Hepatic stellate cell (primary cell): ENCODE measurements at places on chromosomes 12 and 14.
A peak's percentile ranks its signal among the peaks of the same experiment; 100 is the strongest.

DNA sequence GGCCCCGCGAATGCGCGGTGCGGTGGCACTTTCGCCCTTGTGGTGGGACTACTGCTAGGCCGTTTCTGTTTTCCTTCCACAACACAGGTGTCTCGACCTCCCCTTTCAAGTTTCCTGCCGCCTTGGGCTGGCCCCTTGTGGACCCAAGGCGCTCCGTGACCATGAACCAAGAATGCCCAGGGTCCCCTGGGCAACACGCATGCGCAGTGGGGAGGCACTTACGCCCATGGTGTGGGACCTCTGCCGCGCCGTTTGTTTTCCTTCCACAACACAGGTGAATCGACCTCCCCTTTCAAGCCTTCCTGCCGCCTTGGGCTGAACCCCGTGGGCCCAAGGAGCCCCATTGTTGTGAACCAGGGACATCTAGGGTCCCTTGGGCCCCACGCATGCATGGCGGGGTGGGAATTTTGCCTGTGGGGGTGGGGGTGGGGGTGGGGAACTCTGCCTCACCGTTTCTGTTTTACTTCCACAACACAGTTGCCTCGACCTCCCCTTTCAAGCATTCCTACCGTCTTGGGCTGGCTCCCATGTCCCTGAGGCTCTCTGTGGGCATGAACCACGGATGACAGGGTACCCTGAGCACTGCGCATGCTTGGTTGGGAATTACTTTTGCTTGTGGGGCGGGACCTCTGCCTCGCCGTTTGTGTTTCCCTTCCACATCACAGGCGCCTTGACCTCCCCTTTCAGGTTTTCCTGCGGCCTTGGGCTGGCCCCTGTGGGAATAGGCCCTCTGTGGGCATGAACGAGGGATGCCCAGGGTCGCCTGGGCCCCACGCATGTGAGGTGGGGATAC lies 355.1 kb downstream of the ALG10 start:
- no peak for DNase-seq

GRCh38 chr12:2052826-2053678 lies at the start of gene CACNA1C:
Gene CACNA1C, plus strand, starts transcription at chr12:2052987. Its CDS starts 576 bp downstream, at chr12:2053563.
- DNase-seq, result peak; percentile 85

- DNase-seq, result no peak
These were observed 47.9 kb downstream of the PITPNM2 start for GRCh38 chr12:123102781-123103503.

- DNase-seq, result no peak
These were observed 57.3 kb upstream of the CEP83 start for GRCh38 chr12:94516985-94517384.

GRCh38 chr14:97709552-97709951 lies 912.4 kb downstream of the VRK1 start:
- DNase-seq, result no peak

DNA sequence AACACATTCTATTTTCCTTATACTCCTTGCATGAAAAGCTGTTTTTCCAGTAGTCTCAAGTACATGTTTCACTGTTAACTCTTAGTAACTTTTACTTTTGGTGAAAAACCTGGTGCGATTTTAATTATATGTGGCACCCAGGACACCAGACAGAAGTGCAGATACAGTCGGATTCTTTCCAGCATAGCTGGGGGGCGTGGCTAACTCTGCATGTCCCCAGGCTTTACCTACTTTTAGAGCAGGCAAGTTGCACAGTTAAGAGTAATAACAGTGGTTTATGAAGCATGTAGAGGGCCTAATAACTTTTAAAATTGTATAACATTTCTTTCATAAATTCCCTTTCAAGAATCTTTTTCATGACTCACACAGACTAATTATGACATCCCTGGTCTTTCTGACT lies 70.7 kb downstream of the HSD17B6 start:
- DNase-seq, result no peak

GRCh38 chr14:105665247-105665950 lies 139.0 kb downstream of the TMEM121 start:
- no peak for DNase-seq

DNA sequence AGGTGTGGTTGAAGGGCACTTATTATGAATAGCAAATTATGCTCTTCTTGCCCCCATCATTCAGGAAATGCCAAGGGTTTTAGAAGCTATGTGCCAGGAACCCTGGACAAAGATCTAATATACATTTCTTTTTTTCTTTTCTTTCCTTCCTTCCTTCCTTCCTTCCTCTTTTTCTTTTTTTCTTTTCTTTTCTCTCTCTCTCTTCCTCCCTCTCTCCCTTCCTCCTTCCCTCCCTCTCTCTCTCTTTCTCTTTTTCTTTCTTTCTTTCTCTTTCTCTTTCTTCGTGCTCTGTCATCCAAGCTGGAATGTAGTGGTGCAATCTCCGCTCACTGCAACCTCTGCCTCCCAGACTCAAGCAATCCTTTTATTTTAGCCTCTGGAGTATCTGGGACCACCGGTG lies 66.1 kb upstream of the CSRP2 start:
- no peak for DNase-seq

- DNase-seq, result peak; percentile 29
These were observed 34.2 kb upstream of the RNASE1 start for GRCh38 chr14:20836668-20837338.

DNA sequence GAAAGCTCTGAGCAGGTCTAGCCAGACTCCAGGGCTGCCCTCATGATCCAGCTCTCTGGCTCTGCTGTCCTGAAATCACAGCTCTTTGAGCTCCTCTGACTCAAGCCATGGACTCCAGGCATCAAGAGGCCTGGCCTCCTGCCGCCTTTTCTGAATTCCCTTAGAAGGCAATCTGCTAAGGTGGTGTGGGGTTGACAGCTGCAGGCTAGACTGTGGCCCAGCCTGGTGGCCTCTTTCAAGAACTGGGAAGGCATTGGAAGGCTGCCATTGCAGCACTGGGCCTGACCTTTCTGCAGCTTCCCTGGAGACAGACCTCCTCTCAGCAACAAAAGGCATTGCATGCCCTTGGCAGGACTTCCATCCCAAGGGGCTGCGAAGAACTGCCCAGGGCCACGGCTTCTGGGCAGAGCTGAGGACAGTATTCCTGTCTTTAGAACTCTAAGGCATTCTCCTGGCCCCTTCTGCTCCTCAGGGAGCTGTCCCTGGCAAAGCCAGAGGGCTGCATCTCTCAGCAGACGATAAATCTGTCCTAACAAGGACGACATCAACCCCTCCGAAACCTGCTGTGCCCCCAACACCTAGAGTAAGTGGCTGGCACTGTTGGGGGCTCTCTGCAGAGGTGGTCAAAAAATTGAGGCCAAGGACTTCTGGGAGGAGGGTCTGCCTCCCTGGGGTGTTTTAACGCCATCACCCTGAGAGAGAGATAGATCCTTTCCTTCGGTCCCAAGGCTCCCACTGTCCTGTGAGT lies 115.6 kb downstream of the RBM19 start:
- no peak for DNase-seq

- DNase-seq, result no peak
These were observed 22.9 kb downstream of the DYRK2 start for GRCh38 chr12:67671419-67671818.

- no peak for DNase-seq
These were observed 45.3 kb downstream of the FSCB start for GRCh38 chr14:44461811-44462210.

DNA sequence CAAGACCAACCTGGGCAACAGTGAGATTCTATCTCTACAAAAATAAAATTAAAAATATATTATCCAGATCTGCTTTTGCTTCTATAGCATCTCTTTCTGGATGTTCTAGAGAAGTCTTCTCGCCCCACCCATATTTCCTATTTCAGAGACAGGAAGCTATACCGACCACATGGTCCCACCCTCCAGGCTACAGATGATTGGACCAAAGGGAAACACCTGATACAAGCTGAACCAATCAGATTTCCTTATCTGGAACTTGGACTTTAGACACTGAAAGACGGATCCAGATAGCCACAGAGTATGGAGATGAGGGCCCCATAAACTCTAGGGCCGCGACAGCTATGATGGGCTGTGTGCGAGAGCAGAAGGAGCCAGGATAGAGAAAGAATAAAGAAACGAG lies 48.7 kb downstream of the CCDC60 start:
- no peak for DNase-seq

DNA sequence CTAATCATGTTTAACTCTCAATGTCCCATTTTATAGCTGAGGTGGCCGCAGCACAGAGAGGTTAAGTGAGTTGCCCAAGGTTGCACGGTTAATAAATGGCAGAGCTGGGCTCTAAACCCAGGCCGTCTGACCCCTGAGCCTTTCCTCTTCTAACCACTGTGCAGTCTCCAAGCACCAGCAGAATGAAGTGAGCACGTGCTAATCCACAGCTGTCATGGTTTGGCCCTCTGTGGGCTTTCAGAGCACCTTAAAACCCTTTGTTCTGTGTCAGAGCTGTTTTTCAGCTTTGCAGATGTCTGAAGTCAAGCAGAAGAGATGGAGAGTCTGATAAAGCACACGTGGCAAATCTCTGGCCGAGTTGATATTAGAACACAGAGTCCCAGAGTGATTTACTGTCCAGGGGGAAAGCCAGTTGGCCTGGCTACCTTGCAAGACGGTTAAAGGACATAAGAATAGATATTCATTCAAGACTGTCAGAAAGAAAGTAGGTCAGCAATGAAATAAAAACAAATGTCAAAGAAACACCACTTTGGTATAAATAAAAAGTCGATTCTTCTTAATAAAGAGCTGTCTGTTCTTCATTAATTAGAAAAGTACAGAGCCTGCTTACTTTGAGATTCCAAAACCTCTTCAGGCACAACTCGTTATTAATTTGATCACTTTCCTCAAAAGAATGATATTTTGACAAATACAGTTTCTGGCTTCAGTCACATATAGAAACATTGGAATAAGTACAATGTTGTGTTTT lies 107.3 kb downstream of the CRADD start:
- no peak for DNase-seq

DNA sequence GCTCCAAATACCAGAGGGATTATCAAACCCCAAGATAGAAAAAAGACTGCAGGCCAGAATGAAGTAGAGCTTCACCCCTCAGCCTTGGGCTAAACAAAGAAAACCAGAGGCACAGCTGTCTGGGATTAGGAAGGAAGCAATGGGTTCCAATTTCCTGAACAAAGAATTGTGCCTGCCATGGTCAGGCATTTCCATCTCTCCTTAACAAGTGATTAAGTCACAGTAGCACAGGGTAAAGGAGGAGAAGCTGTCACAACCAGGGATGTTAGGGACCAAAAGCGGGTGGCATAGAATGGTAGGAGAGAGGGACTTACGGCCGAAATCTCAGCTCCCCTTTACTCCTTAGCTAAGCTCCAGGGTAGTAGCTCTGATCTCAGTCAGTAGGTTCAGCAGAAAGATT lies 33.9 kb downstream of the SPTLC2 start:
- DNase-seq, result no peak

GRCh38 chr12:88144546-88145468 lies 2.7 kb downstream of the TMTC3 start:
- no peak for DNase-seq

- DNase-seq, result no peak
These were observed 34.3 kb upstream of the GAS2L3 start for GRCh38 chr12:100539202-100539601.

DNA sequence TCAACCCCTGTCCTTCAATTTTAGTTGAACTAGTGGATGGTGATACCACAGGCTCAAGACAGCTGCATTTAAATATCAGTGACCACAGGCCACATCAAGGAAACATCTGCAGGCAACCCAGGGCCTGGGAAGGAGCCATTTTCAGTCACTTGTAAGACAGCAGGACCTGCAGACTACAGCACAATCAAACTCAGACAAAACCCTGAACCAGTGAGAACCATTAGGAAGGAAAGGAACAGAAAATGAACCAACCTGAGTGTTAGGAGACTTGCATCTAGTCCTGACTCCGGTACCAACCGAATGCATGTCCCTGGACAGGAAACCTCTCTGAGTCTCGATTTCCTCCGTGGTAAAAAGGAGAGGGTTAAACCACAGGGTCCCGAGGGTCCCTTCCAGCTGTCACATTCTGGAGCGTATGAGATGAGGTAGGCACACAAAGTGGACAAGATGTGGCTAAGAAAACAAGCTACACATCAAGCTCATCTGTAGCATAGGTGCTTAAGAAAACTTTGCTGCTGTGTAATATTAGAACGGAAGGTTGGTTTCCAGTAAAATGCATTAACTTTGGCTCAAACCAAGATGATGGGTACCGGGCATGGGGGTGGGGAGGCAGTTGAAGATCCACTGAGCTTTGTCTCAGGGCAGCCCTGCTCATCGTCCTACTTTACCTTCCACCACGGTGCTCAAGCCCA lies 1.6 kb upstream of the CDKN1B start:
- DNase-seq, result no peak

DNA sequence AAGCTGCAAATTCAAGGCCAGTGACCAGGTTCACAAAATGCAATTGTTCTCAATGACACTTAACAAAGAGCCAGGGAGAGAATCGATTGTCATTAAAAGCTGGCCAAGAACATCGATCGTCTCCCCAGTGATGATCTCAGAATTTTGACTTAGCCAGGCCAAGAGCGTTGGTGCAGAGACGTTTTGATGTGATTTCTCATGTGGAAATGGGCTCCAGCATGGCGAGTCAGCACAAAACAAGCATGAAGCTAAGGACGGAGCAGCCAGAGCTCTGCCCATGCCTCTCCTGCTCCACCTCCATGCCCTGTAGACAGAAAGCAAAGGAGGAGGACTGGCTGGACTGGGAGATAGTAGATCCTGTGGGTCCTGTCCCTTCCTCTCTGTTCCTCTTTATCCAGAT lies 270.8 kb downstream of the FOXN3 start:
- no peak for DNase-seq

- peak; percentile 39 for DNase-seq
These were observed 3.7 kb downstream of the ABHD12B start for GRCh38 chr14:50875359-50876070.

GRCh38 chr12:3951380-3952135 lies 78.4 kb upstream of the PARP11 start:
- no peak for DNase-seq

GRCh38 chr12:122908915-122909314 lies 13.0 kb upstream of the VPS37B start:
- no peak for DNase-seq

DNA sequence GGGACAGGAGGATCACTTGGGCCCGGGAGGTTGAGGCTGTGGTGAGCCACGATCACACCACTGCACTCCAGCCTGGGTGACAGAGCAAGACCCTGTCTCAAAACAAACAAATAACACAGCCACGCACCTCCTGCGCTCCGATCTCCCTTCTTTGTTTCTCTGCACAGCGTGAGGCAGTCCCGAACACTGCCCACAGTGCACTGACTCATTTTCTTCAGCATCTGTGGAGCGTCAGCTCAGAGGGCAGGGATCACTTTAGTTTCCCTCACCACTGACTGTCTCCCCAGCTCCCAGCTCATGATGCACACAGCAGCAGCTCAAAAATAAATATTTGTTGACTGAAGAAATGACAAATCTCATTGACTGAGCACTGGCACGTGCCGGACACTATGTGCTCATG lies 883 bp upstream of the MYL2 start:
- DNase-seq, result peak; percentile 47

- no peak for DNase-seq
These were observed 18.5 kb downstream of the MAP3K12 start for GRCh38 chr12:53480491-53481442.

- DNase-seq, result no peak
These were observed 307.8 kb downstream of the NOVA1 start for GRCh38 chr14:26289891-26290486.

GRCh38 chr14:77886010-77886409 lies 86.1 kb downstream of the ADCK1 start:
- no peak for DNase-seq
